DMS79 treated with DMSO at 0.1 percent for 48 hours (cell line): ENCODE measurements at places on chromosomes 3 and 15.

DNA sequence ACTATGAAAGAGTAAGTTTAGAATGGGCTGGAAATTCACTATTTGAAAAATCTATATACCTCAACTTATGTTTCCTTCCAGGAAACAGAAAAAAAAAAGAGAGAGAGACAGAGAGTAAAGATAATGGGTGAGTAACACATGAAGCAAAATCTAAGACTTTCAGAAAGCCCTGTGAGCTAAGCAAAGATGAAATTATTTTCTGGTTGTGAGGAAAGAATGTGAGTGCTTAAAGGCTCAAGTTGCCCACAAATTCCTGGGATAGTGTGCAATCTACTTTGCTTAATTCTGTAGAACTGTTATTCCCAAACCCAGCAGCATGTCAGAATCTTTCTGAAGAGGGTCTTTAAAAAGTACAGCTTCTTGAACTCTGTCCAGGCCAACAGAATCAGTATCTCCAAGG is 337.7 kb upstream of the AGTR1 start:
- DNase-seq: no peak

- no peak for DNase-seq
Observed at GRCh38 chr15:27399241-27399640, 428.3 kb downstream of the GABRG3 start.

DNA sequence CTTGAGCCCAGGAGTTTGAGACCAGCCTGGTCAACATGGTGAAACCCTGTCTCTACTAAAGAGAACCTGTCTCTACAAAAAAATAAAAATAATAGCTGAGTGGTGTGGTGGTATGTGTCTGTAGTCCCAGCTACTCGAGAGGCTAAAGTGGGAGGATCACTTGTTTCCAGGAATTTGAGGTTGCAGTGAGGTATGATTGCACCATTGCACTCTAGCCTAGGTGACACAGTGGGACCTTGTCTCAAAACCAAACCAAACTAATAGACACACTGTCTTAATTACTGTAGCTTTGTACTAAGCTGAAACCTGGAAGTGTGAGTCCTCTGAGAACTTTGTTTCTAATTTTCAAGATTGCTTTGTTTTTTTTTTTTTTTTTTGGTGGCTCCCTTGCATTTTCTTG is 30.4 kb downstream of the MGA start:
- DNase-seq: no peak

- no peak for DNase-seq
Observed at GRCh38 chr3:79167651-79168416, 600.0 kb downstream of the ROBO1 start.

- no peak for DNase-seq
Observed at GRCh38 chr3:15280853-15281532, 51.4 kb downstream of the SH3BP5 start.

DNA sequence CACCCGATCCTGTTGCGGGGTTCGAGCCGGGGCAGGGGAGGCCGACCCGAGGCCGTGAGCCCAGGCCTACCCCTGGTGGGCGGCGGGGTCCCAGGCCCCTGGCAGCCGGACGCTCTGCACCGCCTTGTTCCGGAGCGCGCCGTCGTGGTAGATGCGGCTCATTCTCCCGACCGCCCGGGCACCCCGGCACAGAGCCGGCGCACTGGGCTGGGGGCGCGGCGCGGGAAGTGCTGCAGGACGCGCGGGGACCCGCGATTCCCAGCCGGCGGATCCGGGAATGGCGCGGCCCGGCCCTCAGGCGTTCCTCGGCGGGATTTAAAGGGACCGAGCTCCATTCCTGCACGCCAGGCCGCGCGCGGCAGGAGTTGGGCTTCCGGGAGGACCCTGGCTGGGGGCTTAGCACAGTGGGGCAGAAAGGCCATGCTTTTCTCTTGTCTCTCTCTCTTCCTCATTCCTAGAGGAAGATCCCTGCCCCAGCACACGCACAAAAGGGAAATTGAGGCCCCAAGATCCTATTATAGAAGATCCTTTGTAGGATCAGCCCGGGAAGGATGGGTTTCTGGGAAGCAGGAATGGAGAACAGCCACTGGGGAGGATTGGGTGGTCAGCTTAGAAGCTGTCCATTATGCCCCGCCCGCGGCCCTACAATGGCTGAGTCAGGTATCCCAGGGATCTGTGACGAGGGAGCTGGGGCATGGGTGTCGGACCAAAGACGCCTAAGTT is at the start of gene ARPIN:
ARPIN (minus strand) TSS at position 279 of the 723 bp plus-strand sequence; CDS start at position 162, 117 bp downstream.
- peak; percentile 9 for DNase-seq

GRCh38 chr3:155065537-155065936 is 14.6 kb upstream of the MME start:
- DNase-seq: no peak

- DNase-seq: no peak
Observed at GRCh38 chr15:57881361-57881760, 174.8 kb downstream of the POLR2M start.

- DNase-seq: no peak
Observed at GRCh38 chr3:99764377-99764776, 53.3 kb upstream of the CMSS1 start.

GRCh38 chr3:60080648-60081047 is 1030.8 kb upstream of the CFAP20DC start:
- DNase-seq: no peak
